Stimulated activated CD8-positive, alpha-beta memory T cell treated with anti-CD3 and anti-CD28 coated beads, Interleukin-4, amount 100 ng/mL, for 48 hours (primary cell): ENCODE measurements at places on chromosomes 12 and 14.

DNA sequence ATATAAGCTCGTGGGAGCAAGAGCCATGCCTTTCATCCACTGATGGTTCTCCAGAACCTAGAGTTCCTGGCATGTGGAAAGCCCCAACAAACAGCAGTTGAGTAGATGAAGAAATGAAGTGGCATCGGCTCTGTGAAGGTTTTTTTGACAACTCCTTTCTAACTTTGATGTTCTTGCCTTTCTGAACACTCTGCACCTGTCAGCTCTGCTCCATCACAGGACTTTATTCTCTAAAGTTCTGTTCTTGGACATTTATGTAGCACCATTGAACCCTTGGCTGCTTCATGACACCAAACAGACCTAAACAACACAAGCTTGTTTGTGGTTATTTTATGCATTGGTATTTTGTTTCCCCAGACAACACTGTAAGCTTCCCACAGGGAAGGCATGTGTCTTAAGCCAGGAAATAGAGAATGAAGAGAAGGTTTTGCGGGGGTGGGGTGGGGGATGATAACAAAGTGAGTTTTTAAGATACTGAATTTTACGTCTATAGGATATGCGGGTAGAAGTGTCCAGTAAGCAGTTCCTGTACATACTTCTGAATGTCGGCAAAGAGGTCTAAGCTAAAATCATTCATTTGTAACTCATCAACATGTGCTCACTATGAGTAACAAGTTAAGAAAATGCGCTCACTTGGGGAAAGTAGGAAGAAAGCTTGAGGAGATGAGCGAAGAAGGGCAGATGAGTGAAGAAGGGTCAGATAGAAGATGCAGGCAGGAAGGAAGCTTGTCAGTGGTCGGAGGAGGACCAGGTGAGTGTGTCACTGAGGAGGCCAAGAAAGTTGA is 146.0 kb upstream of the PLEKHG7 start:
- DNase-seq, result no peak

GRCh38 chr14:69270795-69271708 is 11.1 kb downstream of the GALNT16 start:
- no peak for DNase-seq

DNA sequence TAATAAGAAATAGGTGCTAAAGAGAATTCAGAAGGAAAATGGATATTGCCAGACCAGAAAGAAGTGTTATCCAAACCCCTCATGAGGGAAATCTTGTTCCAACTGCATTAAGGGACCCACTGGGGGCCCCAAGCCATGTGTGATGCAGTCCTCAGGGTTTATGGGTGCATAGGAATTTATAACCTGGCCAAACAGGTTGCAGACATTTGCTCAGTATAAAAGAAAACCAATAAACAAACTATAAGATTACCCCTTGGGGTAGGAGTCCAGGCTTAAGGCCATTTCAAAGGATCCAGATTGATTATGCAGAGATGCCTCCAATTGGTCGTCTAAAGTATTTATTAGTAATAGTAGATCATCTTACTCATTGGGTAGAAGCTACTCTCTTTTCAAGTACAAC is 240.9 kb upstream of the DIO3 start:
- DNase-seq, result no peak

DNA sequence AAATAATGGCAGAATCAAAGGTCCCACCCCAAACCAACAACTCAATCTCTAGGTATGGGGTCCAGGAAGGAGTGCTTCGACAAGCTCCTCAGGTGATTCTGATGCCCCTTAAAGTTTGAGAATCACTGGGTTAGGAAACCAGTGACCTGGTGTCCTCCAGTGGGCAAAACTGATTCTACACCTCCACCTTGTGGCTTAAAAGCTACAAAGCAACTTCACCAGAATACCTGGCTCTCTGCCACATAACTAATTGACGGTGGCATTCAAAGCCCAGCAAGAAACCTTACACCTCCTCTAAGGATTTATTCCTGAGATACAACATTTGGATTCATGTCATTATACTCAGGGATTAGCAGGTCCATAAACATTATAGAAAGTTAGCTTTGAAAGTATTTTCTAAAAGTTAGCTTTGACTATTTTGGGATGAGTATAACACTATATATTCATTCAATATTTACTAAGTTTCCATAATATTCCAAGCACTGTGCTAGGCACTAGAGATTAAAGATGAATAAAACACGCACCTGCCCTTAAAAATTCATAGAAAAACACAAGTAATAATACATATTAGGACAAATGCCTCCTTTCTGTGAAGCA is 45.4 kb downstream of the DCAF5 start:
- no peak for DNase-seq

DNA sequence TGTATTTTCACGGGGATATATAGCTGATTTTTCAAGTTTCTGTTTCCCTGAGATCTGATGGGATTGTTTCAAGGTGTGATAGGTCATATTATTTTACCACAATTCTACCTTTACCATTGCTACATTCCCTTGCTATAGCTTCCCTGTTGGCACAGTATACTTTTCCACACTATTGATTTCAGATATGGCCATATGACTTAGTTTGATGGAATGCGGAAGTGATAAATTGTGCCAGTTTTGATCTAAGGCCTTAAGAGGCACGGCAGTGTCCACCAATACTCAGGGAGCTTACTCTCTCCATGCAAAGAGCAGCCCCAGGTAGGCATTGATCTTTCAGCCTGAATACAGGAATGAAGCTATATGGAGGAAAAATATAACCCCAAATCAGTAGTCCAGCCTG is 315.7 kb downstream of the SLC16A7 start:
- no peak for DNase-seq

DNA sequence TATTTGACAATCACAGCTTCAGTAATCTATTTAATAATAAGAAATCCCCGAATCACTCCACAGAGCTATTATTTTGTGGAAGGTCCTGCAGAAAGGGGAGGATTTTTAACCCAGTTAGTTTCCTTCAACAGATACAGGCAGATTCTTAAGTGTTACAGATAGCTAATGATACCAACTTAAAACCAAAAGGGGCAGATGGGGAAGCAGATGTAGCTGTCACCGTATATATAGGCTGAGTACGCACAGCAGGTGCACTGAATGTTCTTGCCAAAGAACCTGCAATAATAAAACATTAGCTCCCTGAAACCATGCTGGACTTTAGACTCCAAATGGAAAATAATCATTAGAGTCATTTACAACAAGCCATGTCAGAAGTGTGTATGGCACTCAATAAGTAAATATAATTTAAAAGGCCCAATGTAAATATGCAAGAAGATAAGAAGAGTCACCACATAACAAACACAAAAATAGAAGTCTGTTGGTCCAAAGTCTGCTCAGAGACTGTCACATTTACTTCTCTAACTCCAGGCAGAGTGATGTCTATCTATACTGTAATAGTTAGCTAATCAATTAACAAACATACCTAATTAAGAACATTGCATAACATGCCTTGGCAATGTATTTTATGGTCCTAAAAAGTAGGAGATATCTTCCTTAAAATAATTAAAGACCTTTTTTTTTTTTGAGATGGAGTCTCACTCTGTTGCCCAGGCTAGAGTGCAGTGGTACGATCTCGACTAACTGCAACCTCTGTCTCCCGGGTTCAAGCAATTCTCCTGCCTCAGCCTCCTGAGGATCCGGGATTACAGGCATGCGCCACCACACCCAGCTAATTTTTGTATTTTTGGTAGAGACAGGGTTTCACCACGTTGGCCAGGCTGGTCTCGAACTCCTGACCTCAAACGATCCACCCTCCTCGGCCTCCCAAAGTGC is 78.8 kb downstream of the SEC23A start:
- no peak for DNase-seq

DNA sequence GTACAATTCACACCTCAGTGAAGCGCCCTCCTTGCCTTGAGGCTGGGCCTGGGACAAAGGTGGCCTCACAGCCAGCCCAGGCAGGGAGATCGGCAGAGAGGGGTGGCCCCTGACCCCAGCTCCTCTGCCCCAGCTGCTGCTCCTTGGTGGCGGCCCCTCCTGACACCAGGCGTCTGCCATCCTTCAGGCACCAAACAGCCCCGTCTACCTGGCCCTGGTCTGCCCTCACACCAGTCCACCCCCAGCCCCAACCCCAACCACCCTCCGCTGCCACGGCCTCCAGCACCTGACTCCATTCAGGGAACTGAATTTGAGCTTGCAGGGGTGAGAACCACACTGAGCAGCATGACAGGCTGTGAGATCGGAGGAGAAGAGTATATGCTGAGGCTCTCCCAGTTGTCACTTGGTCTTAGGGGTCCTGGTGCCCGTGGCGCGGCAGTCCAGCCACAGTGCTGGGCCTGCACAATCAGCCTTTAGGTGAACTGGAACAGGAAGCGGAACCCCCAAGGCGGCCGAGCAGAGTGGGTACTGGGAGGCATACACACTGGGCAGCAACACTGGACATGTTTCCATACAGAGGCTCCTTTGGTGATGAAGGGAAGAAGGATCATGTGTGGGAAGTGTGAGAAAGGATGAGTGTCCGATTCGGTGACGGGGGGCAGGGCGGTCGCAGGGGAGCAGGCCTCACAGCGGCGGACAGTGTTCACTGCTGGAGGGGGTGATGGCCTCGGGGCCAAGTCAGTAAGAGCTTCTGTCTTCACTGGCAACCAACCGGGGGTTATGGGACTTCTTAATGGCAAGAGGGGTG is 18.7 kb downstream of the ZFYVE21 start:
- no peak for DNase-seq

DNA sequence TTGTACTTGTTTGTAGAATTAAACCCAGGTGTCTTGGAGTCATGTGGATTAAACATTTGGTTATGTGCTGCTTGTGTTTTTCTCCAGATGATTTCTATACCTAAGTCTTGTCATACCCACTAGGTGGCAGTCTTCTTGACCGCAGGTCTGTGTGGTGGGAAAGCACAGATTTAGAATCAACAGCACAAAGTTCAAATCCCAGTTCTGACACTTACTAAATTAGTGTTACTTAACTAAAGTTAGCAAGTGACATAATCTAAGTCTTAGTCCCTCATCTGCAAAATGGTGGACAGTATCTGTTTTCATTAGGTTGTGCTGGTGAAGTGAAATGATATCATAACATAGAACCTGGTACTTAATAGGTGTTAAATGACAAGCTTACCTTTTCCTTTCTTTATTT is 151.0 kb upstream of the ARHGAP5 start:
- DNase-seq, result no peak
